NCI-H2029 (cell line): ENCODE measurements at places on chromosomes 7 and 10.

DNA sequence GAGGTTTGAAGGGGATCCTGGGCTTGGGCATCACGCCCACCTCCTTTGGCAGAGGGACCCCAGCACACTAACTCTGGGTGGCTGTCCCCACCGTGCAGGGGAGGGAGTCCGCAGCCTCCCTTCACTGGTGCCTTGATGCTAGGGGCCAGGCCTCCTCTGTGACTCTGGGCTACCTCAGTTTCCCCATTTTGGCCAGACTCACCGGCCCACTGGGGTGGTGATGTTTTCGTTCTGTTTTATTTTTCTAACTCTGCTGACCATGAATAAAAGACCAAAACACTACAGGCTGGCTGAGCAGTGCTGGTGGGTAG lies 503 bp upstream of the TRIP6 start:
- no peak for DNase-seq

GRCh38 chr7:105791926-105792325 lies 84.5 kb downstream of the ATXN7L1 start:
- no peak for DNase-seq

GRCh38 chr7:137454246-137454724 lies 110.8 kb upstream of the PTN start:
- DNase-seq: peak; percentile 18

GRCh38 chr10:88116481-88116880 lies 253.1 kb downstream of the PTEN start:
- no peak for DNase-seq

DNA sequence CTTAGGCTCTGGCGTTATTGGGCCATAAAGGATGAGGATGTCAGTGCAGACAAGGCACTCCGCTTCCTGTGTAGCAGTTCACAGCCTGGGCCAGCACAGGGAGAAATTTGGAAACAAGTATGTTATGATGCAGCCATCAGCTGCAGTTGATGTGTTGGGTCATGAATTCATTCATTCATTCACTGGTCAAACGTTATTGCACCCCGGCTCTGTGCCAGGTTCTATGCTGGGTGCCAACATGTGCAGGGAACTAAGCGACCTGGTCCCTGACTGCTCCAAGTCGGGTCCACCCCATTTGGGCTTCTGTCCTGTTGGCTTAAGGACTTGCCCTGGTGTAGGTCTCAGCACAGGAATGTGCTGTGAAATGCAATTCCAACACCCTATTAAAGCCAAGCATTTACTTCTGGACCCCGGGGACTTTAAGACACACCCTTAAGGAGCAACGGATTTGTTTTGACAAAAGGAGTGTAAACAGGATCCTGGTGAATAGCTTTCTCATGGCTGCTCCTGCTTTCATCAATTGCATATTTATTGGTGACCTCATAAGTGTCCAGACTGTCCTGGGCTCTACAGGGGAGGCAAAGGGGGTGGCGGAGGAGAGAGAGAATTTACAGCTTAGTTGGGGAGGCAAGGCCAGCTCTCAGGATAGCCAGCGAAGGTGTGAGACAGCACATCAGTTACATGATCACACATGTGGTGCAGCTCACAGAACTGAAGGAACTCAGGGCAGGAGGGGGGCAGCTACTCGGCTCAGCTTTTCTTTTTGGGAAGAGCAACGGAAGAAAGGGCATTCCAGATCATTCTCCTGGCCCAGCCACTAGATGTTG lies 158.6 kb downstream of the GRK5 start:
- no peak for DNase-seq

- no peak for DNase-seq
These were observed 47.6 kb downstream of the VOPP1 start for GRCh38 chr7:55524558-55525310.

- DNase-seq: no peak
These were observed 118.1 kb downstream of the INHBA start for GRCh38 chr7:41584746-41585145.

DNA sequence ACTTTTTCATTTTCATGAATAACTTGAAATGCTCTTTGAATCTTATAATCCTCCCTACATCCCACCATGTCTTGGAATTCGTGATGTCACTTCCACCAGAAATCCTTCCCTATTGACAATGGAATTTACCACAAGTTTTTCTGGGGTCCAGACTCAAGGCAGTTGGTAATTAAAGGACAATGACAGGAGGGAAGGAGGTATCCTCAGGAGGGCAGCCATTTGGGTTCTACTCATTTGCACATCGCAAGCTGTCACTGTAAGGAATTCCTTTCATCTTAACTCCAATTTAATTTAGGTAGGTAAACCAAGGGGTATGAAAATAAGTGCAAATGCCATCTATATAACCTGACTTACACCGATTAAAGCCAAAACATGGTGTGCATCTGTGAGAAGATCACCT lies 21.9 kb downstream of the LRRC17 start:
- no peak for DNase-seq

DNA sequence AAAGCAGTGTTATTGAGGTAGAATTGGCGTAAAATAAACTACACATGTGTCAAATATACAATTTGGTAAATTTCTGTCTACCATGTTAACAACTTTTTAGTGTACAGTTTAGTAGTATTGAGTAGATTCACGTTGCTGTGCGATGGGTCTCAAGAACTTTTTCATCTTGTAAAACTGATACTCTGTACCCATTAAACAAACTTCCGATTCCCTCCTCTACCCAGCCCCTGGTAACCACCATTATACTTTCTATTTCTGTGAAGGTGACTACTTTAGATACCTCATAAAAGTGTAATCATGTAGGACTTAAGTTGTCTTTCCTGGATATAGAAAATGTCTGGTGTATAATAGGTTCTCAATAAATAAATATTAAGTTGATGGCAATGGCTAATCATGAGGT lies 408.5 kb upstream of the POT1 start:
- no peak for DNase-seq

DNA sequence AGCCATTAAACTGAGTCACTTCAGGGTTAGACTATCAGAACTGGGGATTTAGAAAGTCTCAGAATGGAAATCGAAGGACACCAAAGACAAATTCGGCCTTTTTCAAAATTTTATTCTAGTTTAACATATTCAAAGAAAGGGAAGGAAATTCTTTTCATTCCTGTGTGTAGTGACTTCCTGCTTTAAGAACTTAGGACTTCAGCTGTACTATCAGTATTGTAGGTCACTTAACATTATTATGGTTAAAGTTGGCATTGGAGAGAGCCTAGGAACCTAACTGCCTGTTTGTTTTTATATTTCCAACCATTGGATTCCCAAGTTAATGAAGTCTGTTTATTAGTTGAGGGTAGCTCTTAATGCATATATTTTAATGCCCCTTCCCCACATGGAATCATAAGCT lies 63.7 kb downstream of the PTEN start:
- DNase-seq: no peak

DNA sequence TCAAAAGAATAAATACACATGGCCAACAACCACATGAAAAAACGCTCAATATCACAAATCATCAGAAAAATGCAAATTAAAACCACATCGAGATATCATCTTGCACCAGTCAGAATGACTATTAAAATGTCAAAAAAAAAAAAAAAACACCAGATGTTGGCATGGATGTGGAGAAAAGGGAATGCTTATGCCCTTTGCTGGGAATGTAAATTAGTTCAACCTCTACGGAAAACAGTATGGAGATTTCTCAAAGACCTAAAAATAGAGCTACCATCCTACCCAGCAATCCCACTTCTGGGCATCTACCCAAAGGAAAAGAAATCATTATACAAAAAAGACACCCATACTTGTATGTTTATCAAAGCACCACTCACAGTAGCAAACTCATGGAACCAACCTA lies 45.0 kb upstream of the DIP2C start:
- DNase-seq: no peak

DNA sequence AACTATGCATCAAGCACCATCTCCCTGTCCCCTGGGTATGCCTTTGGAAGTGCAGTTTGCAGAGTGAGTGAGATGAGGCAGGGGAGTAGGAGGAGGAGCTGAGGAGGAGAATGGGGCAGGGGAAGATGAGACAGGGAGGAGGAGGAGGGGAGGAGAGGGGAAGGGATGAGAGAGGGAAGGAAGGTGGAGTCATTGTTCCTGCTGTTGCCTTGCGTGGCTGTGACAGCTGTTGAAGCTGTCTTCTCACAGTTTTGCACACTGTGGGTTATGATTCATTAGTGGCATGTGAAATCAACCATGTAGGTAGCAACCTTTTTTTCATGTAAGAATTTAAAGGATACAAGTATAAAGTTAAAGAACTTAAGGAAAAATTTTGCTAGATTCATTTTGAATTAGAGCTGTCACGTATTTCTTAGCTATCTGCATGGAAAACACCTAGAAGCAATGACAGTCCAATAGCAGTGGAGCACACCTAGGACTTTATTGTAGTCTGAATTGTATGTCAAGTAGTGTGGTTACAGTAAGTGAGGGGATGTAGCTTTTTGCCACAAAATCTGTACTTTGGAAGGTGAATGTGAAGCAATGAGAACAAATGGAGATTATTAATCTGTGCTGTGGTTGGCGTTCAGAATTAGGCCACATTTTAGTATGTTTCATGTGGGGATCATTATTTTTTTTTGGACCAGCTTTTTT lies 21.7 kb downstream of the CCM2 start:
- DNase-seq: no peak

DNA sequence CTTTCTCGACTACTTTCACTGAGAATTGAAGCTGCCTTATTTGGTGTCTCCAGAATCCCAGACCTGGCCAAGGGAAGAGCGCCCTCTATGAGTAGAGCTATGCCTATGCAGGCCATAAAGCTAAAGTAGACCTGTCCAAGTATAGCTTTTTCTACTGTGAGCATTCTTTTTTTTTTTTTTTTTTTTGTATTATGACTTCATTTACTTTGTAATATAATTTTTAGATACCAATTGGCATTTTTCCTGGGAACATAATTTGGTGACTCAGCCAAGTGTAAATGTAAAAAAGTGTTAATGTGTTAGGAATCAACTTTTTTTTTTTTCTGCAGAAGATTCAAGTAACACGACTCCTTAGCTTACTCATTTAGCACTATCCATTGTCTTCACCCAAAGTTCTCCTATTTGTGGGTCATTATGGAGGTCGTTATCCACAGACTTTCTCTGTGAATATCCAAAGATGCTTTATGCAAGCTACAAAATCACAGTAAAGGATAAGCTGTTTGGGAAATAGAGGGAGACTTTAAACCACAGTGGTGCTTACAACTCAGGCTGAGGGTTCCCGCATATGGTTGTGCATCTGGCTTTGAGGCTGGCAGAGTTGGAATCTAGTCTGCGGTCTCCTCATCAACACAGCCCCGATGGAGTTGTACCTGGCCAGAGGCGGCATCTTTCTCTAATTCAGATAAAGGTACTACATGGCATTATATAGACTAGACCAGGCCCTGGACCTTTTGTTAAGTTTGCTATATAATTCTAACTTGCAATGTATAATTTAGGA lies 1040.2 kb upstream of the SORCS1 start:
- DNase-seq: no peak

- no peak for DNase-seq
These were observed 28.5 kb downstream of the ZC3HC1 start for GRCh38 chr7:130022623-130023175.

DNA sequence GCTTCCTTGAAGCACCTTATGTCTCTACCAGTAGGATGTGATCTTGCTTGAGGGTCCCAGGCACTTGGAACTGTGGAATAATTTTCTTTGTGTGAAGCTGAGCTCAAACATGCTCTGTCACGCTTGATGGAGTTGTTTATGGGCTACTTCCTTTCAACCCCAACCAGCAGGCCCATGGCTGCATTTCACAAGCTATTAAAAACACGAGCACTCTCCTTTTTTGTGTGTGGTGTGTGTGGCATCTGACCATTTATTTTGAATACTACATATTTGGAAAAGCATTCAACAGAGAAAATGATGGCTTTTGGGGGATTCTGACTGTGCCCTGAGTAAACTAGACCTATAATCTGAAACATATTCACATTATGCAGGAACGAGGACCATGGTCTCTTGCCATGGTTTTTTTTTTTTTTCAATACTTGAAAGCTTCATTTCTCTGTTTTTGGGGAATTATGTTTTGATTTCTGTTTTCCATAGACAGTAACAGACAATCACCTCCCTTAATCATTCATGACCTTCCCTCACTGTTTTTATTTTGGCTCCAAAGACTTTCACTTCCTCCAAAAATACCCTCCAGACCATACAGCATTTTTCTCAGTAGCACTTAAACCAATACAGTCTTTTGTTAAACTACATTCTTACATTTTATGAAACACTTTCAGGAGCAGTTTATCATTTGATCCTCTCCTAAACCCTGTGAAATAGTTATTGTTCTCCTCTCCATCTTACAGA lies 233.6 kb upstream of the BMPER start:
- DNase-seq: peak; percentile 81

DNA sequence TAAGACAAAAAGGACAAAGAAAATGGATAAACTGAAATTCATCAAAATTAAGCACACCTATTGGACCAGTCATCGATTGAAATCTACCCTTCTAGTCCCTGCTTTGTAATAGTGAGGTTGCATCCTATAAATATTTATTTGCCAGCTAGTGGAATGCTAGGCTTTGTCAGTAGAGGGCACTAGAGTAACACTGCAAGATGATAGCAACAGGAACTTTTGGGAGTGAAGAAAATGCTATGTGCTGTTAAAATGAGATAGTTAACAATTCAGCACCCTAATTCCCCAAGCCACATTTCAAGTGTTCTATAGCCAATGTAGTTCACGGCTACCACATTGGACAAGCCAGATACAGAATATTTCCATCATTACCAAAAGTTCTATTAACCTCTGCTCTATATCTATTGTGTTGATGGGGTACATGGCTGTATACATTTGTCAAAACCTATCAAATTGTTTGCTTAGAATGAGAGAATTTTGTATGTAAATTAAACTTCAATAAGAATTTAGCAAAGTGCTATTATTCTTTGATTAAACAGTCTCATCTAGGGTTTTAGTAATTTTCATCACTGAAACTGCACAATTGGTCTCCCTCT lies 69.8 kb downstream of the LSMEM1 start:
- DNase-seq: peak; percentile 63

GRCh38 chr7:99459087-99459486 lies 6.9 kb downstream of the ATP5MF start:
- DNase-seq: no peak

DNA sequence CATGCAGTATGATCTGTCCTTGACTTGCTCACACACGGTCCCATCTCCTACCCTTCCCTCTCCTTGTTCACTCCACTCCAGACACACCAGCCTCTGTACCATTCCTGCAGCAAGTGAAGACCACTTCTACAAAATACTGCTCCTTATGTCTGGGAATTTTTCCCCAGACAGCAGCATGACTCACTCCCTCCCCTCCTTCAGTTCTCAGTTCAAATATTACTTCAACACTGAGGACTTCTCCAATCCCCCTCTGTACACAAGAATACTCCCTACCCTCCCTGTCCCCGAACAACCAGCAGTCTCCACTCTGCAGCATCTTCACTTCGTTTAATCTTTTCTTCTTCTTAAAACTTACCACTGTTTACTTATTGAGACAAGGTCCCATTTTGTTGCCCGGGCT lies 474.0 kb downstream of the GPAM start:
- no peak for DNase-seq

GRCh38 chr10:63722537-63722936 lies 201.3 kb downstream of the REEP3 start:
- no peak for DNase-seq
